ENCODE measurements at places on chromosomes 12 and 14.
A peak's percentile ranks its signal among the peaks of the same experiment; 100 is the strongest.

DNA sequence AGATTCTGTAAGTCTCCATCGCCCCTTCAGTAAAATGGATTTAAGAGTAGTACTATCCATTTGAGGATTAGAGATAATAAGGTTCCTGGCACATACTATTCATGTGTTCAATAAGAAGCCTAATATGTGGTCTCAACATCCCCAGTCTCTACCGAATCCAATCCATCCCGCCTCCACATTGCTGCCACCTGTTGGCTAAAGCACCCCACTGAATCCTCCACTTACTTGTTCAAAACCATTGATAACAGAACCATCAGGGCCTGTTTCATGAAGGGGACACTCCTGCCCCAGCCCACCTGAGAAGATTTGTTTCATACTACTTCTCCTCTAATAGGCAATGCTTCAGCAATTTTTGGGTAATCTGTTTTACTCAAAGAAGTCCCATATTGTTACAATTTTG lies 147.5 kb downstream of the SLC2A13 start:
- DNase-seq: no peak

DNA sequence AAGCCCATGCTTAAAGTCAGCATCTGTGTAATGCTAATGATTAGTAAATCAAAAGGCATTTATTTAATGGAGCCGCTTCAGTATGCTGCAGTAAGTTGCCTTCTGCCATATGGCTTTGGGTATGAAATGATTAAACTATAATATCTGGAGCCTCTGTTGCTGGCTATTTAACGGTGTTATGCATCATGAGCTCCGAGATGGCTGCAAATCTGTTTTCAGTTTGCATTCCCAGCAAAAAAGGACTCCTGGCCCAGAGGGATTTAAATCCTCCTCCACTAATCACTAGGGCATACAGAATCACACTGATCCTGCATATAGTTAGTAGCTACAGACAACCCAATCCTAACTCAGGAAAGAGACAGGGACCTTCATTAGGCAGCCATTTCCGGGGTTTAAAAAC lies 171.5 kb upstream of the EEA1 start:
- DNase-seq: peak; percentile 88

GRCh38 chr12:27583981-27584380 lies 60.0 kb downstream of the PPFIBP1 start:
- DNase-seq: no peak

DNA sequence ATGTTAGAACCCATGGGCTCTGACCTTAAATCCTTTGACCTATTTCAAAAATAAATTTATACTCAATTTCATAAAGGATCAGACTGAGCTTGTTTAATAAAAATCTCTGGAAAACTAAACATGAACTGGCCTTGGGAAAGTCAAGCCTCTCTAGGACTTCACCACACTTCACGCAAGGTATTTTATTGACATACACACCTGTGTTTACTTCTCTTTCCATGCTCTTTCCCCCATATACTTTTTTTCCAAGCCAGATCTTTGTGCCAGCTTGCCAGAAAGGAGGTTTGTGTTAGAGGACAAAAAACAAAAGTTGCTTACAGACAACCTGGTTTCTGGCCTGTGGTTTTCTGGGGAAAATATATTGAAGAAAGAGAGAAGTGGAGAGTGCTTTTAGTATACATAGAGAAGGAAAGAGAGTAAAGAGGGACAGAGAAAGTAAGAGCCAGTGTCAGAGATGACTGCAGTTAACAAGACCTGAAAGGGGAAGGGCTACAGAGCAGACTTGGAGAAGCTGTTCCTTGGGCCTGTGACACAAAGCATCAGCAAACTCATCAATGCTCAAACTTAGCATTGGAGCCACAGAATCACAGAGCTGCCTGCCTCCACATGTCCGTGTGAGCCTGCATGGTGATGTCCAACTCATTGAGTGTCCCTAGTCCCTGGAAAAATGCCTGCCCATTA lies 77.3 kb upstream of the TMTC2 start:
- DNase-seq: no peak

DNA sequence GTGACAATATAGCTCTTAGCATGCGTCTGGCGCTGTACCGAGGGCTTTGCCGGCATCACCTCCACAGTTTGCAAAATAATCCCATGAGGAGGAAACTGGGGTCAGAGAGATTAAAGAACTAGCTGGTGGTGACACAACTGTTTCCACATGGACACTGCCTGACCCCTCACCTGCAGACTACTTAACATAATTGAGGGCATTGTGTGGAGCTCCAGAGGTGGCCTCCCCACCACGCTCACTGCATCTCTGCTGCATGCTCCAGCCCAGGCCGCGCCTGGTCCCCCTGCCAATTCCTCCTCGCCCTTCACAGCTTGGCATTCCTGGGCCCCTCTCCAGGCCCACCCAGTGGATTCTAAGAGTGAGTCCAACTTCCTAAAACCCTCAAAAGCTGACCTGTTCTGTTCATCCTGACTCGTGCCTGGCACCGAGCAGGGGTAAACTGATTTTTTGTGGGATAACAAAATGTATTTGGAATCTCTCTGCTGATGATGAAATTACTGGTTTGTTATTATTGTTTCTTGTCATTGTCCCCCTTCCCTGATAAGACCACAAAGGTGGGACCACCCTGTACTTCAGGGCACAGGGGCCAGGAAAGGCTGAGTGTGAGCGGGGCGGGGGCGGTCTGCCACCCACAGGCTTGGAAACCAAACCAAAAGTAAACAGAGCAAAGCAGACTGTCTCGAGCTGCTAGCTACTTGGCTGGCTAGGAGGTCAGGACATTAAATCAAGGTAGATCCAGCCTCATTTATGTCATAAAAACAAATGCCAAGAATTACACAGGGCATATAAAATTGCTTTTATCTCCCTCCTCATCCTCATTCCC lies 40.6 kb downstream of the CHGA start:
- DNase-seq: no peak

GRCh38 chr12:122859303-122860039 lies 24.2 kb downstream of the HIP1R start:
- no peak for DNase-seq

DNA sequence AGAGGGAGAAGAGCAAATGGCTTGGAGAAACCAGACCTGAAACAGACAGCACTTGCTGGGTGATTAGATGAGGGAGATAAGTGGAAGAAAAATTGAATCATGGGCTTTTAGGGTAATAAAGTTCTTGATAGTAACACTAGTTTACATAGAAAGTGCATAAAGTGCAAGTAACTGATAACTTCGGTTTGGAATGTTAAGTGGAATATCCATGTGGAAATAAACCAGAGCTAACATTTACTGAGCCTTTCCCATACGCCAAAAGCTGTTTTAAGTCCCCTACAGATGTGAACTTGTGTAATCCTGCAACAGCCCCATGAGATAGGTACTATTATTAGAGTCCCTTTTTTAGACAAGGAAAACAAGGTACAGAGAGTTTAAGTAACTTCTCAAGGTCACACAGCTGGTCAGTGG lies 77.1 kb upstream of the NUDT4 start:
- no peak for DNase-seq

- no peak for DNase-seq
Measured at GRCh38 chr12:96436366-96437170, 36.3 kb upstream of the CDK17 start.

DNA sequence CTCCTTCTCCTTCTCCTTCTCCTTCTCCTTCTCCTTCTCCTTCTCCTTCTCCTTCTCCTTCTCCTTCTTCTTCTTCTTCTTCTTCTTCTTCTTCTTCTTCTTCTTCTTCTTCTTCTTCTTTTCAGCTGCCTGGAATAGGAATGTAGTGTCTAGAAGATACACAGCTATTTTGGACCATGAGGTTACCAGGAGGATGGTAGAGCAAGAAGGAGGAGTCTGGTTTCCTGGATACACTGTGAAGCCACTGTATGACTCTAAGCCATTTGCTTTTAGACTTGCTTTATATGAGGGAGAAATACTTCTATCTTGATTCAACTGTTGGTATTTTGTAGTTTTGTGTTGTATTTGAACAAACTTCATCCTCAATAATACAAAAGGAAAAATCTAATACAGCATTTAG lies 3.0 kb upstream of the MYBPC1 start:
- DNase-seq: no peak

- no peak for DNase-seq
Measured at GRCh38 chr14:37056473-37056872, 115.9 kb downstream of the SLC25A21 start.

DNA sequence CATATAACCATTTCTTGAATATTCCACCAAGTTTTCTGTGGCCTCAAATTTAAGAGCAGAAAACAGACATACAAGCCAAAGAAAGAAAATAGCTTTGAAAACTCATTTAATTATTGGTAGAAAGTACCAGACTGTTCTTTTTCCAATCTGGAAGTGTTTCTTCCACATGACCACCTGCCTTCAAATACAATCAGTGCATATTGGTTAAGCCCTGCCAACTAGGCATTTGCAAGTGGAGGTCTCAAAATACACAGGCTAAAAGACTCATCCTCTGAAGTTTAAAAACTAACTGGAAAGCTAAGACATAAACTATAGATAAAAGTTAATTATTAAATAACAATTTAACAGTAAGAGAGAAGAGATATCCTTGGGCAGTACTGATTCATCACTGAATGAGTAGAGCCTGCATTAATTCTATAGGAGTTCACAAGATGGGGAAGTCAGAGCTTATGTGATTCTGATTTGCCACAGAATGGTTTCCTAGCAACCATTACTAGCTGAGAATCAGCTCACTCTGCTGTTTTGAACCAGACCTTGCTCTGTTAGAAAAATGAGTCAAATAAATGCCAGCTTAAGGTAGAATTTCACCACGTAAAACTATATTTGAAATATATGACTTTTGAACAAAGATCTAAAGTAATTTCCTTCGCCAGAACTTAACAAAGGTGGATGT lies 433.8 kb downstream of the FUT8 start:
- DNase-seq: no peak

DNA sequence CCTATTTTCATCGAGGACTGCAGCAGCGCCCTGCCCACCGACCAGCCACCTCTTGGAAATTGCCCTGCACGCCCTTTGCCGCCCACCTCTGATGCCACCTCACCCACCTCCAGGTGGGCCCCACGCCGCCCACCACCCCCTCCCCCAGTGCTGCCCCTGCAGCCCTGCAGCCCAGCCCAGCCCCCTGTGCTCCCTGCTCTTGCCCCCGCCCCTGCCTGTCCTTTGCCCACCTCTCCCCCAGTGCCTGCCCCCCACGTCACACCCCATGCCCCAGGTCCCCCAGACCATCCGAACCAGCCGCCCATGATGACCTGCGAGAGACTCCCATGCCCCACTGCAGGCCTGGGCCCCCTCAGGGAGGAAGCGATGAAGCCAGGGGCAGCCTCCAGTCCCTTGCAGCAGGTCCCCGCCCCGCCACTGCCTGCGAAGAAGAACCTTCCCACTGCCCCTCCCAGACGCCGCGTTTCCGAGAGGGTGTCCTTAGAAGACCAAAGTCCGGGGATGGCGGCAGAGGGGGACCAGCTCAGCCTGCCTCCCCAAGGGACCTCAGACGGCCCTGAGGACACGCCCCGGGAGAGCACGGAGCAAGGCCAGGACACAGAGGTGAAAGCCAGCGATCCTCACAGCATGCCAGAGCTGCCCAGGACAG lies 96.5 kb downstream of the LGMN start:
- no peak for DNase-seq

GRCh38 chr12:93642751-93643150 lies 34.4 kb upstream of the CRADD start:
- no peak for DNase-seq
